Putamen (tissue), 1 donor: ENCODE measurements at places on chromosomes 3 and 15.

GRCh38 chr3:30539772-30540171 lies 66.6 kb upstream of the TGFBR2 start:
- DNase-seq: no peak

DNA sequence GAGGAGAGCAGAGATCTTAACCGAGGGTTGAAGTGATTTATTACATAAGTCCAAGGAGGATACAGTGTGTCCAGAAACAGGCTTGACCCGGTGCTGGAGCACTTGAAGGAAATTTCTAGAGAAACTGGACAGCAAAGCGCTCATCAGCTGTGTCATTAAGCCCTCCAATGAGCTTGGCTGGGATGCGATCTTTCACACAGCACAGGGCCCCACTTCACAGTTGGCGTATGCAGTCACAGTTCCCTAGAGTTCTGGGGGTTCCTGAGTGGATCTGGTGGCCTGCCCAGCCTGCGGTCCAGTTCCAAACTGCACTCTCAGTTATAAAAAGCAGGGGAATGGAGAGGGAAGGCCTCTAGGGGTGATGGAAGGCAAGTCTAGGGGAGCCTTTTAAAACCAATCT lies 13.6 kb downstream of the ST8SIA2 start:
- DNase-seq: no peak

- no peak for DNase-seq
Observed at GRCh38 chr3:156271995-156272719, 151.8 kb downstream of the KCNAB1 start.

GRCh38 chr15:46410705-46411104 lies 775.9 kb downstream of the SQOR start:
- no peak for DNase-seq

- DNase-seq: no peak
Observed at GRCh38 chr3:90034038-90034437, 926.6 kb downstream of the EPHA3 start.

GRCh38 chr15:68644083-68644904 lies 65.5 kb downstream of the CORO2B start:
- no peak for DNase-seq

- no peak for DNase-seq
Observed at GRCh38 chr3:142950972-142951371, 12.5 kb downstream of the PAQR9 start.

DNA sequence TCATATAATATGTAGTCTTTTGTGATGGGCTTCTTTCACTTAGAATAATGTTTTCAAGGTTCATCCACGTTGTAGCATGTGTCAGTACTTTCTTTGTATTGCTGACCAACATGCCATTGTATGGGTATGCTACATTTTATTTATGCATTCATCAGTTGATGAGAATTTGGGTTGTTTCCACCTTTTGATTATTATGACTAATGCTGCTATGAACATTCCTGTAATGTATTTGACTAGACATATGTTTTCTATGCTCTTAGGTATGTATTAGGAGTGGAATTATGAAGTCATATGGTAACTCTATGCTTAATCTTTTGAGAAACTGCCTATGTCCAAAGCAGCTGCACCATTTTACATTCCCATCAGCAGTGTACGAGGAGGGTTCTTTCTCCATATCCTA lies 3.2 kb upstream of the PODXL2 start:
- DNase-seq: no peak

GRCh38 chr15:95444860-95445259 lies 885.6 kb upstream of the NR2F2 start:
- no peak for DNase-seq

- no peak for DNase-seq
Observed at GRCh38 chr3:158404131-158404718, 166.8 kb upstream of the MLF1 start.

- no peak for DNase-seq
Observed at GRCh38 chr3:65856907-65857306, 181.8 kb downstream of the MAGI1 start.

- DNase-seq: no peak
Observed at GRCh38 chr3:87122766-87123165, 104.3 kb upstream of the CHMP2B start.

- DNase-seq: no peak
Observed at GRCh38 chr15:41633609-41634008, 26.6 kb upstream of the MGA start.

DNA sequence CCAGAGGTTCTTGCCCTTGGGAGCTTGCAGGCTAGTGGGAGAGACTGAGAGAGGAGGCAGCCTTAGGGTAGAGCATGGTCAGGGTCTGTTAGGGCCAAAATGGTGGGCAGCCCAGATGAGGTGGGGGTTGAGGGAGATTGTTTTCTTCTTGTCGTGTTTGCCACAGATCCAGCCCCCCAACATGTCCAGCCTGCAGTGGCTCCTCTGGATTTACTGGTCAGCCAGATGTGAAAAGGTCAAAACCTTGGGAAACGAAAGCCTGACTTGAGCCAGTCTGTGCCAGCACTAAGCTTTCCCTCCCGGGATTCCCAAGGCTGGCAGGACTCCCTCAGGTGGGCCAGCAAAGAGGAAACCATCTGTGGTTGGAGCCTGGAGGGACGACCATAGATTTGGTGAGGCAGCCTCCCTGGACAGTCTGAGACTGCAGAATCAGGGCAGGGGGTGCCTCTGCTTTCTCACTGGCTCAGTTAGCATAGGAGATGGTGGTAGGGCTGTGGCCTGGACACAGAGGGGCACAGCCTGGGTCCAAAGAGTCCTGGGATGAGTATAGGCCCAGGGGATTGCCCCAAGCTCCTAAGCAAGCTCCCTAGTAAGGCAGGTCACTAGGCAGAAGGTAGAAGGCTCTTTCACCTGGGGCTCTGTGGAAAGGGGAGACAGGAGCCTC lies 51.2 kb upstream of the PRR23C start:
- no peak for DNase-seq

GRCh38 chr3:24837601-24838000 lies 343.0 kb upstream of the THRB start:
- no peak for DNase-seq

- no peak for DNase-seq
Observed at GRCh38 chr3:155313300-155313699, 19.8 kb upstream of the STRIT1 start.

DNA sequence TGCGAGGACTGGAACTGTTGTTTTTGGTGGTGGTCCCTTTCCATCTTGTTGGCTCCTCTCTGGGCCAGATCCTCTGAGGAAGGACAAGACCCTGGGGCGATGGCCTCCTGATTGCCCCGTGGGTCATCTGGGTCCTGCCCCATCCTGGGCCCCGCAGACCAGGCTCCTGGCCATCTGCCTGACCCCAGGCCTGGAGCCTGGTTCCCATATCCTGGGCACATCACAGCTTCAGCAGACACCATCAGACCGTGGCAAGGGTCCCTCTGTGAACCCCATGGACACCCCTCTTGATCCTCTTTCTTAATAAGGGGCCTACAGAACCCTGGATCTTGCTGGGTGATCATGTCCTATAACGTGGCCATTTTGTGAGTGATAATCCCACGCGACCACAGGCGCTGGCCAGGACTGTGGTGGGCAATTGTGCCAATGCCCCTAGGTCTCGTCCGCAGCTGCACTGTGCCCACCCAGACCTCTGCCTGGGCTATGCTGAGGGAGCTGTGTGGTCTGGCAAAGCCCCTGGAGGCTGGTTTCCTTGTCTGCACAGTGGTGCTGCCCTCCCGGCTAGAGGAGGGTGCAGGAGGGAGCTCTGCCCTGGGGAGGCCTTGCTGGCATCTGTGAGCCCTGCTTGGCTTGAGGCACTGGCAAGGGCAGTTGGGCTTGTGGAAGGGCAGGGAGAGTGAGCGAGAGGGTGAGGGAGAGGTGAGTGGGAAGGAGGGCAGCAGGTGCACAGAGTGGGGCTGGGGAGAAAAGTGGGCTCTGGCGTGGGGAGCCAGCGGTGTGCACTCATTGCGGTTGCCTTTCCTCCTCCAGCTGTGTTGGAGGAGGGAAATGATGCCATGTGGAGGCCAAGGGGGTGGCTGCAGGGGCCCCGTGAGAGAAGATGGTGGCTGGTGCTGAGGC lies 53.1 kb upstream of the PRR23E start:
- DNase-seq: no peak

DNA sequence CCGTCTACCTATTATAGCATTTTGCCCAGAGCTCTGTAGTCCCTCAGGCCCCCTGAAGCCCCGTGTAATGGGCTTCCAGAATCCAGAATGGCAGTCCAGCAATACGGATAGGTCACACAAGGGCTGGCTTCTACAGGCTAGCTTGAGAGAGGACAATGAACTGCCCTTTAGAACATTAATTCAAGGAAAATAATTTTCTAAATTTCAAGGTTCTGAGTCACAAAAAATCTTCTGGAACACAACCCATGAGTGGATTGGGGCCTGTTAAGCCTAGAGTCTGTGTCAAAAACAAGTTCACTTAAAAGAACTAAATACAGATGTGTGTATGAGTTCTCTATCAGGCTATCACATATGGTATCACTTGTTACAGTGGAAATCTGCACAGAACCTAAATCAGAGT lies 28.8 kb downstream of the DCP1A start:
- no peak for DNase-seq

- no peak for DNase-seq
Observed at GRCh38 chr3:82015241-82015640, 253.8 kb upstream of the GBE1 start.

DNA sequence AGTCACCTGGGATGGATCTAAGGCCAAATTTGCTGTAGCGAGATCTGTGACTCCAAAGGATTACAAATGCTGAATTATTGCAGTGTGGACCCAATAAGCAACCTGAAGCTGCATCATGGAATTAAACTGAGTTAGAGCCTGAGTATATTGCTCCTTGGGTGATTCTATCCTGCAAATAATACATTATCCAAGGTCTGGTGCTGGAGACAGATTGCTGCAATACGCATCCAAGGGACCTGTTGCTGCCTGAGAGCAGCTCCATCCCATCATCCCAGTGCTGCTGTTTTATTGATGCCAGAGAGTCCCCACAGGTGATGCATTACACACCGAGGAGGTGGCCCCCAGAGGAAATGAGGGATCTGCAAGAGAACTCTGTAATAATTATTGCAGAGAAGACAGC lies 31.6 kb upstream of the PCSK6 start:
- no peak for DNase-seq

GRCh38 chr3:9891072-9891622 lies 737 bp downstream of the JAGN1 start:
- no peak for DNase-seq

DNA sequence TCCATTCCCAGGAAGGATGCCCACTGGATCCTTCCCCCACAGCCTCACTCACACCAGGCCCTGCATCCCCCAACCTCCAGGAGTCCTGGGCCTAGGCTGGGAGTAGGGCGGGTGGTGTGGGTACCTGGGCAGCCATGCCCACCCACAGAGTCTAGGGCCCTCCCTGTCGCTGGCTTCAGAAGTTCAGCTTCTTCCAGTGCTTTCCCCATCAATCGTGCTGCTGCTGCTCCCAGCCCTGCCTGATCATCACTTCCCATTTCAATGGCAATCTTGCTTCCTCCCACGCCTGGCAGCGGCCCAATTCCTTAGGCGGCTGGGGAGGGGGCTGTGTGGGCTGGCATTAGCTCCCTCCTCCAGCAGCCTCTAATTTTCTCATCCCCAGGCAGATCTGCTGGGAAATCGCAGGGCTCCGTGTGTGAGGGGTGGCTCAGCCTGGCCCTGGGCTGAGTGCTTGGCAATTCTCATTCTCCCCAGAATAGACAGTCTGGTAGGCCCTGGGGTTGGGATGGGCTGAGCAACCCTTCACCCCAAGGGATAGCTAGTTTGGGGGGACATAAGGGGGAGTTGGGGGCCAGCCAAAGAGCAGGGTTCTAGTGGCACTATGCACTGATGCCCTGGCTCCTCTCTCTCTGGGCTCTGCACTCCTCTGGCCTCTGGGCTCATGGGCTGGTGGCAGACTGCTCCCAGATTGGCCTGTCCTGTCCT lies 66.4 kb downstream of the SCN5A start:
- DNase-seq: peak; percentile 20

DNA sequence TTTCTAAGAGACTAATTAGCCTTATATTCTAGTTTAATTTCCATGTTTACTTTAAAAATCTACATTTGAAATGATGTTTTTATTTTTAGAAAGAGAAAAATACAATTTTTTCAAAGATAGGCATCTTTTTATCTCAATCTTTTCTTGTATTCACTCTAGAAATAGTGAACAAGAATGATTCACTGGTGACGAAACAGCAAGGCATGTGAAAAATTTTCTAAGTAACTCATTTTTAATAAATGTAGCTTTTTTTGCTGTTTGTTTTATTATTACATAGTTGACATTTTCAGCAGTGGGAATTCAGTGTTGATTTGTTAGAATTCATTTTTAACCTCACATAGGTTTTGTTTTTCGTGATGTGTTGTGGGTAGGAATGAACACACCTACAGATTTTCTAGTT lies 1226.4 kb downstream of the NSUN3 start:
- DNase-seq: no peak

DNA sequence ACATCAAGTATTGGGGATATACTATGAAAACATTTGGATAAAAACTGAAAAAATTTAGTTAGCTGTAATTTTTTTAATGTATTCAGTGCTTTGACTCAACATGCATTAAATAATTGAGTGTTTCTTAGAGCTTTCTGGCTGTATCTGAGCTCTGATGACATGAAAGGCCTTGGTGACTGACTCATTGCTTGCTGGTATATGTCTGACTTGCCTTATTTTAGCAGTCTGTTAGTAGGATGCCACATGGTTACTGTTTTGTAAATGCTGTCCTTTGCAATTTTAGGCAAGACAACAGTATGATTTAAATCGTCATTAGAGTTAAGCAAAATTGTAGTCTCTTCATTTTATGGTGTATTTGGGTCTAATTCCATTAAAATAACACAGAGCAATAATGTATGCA lies 199.2 kb downstream of the GHSR start:
- DNase-seq: no peak

DNA sequence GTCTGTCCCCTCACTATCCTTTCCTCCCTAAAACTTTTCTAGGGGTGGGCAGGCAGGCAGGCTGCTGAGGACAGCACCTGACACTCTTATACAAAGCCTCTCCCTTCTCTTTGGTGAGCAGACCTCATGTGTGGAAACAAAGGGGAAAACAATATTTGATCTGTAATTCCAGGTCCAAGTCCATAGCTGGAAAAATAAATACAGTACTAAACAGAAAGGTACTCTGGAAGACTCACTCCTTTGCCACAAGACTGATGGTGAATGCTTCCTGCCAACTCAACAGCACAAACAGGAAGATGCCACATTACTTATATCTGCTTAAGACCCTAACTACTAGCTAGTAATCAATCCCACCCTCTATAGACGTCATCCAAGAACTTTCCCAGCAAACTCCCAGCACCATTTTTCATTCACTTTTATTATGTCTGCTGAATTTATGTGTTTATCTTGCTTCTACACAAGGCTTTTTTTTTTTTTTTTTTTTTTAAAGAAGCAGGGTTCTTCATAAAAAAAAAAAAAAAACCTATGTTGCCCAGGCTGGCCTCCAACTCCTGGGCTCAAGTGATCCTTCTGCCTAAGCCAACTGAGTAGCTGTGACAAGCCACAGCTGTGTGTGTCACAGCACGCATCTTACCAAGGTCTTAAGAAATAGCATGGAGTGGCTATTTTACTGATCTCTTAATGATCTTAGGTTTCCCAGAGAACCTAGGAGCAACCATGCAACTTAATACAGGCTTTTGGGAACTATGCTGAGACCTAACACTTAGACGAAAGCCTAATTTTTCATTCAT lies 44.2 kb upstream of the CSPG5 start:
- DNase-seq: no peak

GRCh38 chr3:8529181-8529637 lies 27.6 kb downstream of the LMCD1 start:
- peak; percentile 32 for DNase-seq
